ENCODE measurements at places on chromosomes 2 and 18. TPM values are rescaled to one million over a fixed set of nuclear protein-coding genes. Genes with fewer than 3 reads are reported as not detected.

HMSD gene
- total RNA-seq, result not detected

RAD51AP2 gene
- not detected for total RNA-seq

SPP2 gene
- total RNA-seq, result not detected

POLR1B gene
- 10.7 TPM for total RNA-seq

C18orf54 gene
- total RNA-seq, result 1.4 TPM

SP9 gene
- not detected for total RNA-seq

SERPINB3 gene
- total RNA-seq, result not detected

VWC2L gene
- 0.06 TPM for total RNA-seq

ANKRD36 gene
- total RNA-seq, result 8.5 TPM

DNA sequence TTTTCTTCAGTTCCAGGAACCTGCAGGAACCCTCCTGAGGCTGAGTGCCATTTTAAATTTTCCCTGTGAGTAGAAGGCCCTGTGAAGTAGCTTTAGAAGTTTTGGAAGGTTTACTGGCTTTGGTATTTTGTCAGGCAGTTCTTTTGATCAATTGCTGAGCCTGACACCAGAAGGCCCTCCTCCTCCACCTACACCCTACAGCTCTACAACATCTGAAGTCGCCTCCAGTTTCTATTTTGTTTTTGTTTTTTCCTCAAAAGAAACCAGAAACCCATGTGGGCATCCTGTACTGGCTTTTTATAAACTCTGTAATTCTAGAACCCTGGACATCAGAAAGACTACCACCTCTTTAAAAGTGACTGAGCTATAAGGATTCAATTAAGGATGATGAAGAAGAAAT is 153.7 kb downstream of the NRXN1 start:
- H3K36me3 ChIP-seq, result no peaks in the 10 kb centered on the region
- no peaks in the 10 kb centered on the region for H3K4me1 ChIP-seq
- no peak for DNase-seq
- H3K4me3 ChIP-seq, result no peak overlapping the region

- H3K36me3 ChIP-seq, result no peaks in the 10 kb centered on the region
- no peak overlapping the region for H3K27ac ChIP-seq
- DNase-seq, result no peak
- no peaks in the 10 kb centered on the region for H3K4me1 ChIP-seq
Measured at GRCh38 chr2:212683346-212684097, 144.9 kb upstream of the ERBB4 start.

DNA sequence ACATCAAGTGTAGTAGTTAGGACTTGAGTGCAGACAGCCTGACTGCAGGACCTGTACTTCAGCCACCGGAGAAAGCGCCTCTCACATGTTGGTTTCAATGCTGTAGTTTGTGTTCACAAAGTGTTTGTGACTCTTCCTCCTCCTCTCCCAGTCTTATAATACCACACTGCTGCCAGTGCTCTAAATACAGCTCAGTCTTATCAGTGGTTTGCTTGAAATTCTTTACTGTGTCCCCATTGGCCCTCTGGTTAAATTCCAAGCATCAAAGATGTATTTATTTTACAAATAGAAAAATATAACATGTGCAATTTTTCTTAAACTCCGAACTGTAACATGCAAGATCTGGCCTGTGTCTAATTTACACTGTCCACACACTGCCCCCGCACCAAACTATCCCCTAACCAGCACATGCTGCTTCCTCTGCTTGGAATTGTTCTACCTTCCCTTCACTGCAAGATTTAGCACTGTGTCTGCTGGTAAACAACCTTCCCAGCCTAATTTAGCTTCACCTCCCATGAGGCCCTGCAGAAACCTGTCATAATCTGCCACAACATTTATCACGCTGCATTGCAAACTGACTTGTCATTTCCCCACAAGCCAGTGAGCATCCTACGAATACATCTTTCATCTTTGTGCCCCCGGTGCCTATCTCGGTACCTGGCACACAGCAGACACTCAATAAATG is 77.1 kb downstream of the SUMO1 start:
- H3K27me3 ChIP-seq, result no peaks in the 10 kb centered on the region
- H3K36me3 ChIP-seq, result no peaks in the 10 kb centered on the region
- no peak overlapping the region for H3K27ac ChIP-seq
- no peaks in the 10 kb centered on the region for H3K4me1 ChIP-seq
- DNase-seq, result no peak

DNA sequence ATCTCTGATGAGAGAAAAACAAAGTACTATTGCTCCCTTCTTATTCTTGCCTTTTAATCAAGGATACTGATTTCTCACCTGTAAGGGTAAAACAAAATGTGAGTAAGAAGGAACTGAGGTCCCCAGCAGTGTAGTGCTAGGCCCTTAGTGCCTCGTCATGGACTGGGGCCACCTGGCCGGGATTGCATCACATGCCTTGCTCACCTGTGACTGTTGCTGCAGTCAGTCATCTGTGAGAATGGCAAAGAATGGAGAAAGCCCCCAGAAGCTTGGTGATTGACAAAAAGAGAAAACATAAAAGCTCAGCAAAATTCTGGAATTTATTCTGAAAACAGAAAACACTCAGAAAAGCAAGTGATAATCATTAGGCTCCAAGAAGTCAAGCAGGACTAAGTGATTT is 63.4 kb downstream of the SPATS2L start:
- no peak overlapping the region for H3K4me3 ChIP-seq
- H3K27me3 ChIP-seq, result no peaks in the 10 kb centered on the region
- H3K36me3 ChIP-seq, result no peaks in the 10 kb centered on the region

- H3K27ac ChIP-seq, result peak overlapping the region; percentile 57
- H3K4me1 ChIP-seq, result peaks cover 29% of the 10 kb centered on the region
- no peaks in the 10 kb centered on the region for H3K36me3 ChIP-seq
- peak; percentile 93 for DNase-seq
- no peak overlapping the region for H3K4me3 ChIP-seq
Measured at GRCh38 chr18:48023334-48024008, 93.0 kb upstream of the SMAD2 start.

DNA sequence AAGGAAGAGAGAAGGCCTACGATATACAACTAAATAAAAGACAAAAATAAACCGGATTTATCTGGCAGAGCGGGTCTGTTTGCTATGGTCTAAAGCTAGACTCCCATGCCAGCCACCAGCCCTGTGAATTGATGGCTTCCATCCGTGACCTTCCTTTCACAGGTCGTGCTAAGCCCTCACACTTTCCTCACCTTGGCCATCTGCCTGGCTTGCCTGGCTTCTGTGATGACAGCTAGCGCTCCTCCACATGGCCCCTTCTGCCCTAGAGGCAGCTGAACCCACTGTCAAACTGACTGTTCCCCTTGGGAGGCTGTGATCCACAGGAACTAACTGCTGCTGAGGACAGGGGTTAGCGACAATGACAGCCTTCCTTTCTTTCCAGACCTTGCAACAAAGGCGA is 32.5 kb downstream of the GAREM1 start:
- H3K4me3 ChIP-seq, result no peak overlapping the region
- no peaks in the 10 kb centered on the region for H3K4me1 ChIP-seq
- H3K27me3 ChIP-seq, result no peaks in the 10 kb centered on the region
- peak; percentile 39 for DNase-seq

GRCh38 chr2:95284886-95285541 is 10.8 kb downstream of the PROM2 start:
- no peak overlapping the region for H3K27ac ChIP-seq
- DNase-seq, result no peak
- H3K27me3 ChIP-seq, result no peaks in the 10 kb centered on the region
- no peaks in the 10 kb centered on the region for H3K4me1 ChIP-seq

DNA sequence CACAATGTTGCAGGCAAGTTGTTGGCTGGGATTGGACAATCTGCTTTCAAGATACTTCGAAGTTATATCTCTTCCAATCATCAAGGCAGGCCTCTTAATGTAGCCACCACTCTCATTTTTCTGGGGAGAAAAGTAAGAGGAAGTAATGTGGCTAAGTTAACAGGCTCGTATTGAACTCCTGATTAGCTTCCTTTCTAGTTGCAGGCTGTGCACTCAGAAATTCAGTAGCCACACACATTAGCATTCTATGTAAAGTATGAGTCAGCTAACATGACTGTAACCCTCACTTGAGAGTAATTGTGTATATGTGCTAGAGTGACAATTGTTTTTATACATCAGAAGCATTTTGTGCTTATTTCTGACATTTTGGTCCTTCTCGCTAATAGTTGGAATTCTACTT is 3.3 kb downstream of the TWSG1 start:
- no peak overlapping the region for H3K4me3 ChIP-seq
- no peaks in the 10 kb centered on the region for H3K27me3 ChIP-seq
- peaks cover 13% of the 10 kb centered on the region for H3K4me1 ChIP-seq
- H3K27ac ChIP-seq, result no peak overlapping the region

- no peak for DNase-seq
- no peaks in the 10 kb centered on the region for H3K36me3 ChIP-seq
- H3K4me1 ChIP-seq, result no peaks in the 10 kb centered on the region
- H3K27ac ChIP-seq, result no peak overlapping the region
- no peaks in the 10 kb centered on the region for H3K27me3 ChIP-seq
- H3K4me3 ChIP-seq, result no peak overlapping the region
Measured at GRCh38 chr2:66013456-66013855, 421.5 kb upstream of the MEIS1 start.

GRCh38 chr18:63299837-63300745 is 19.5 kb downstream of the BCL2 start:
- H3K36me3 ChIP-seq, result no peaks in the 10 kb centered on the region
- H3K4me1 ChIP-seq, result peaks cover 5% of the 10 kb centered on the region
- no peak overlapping the region for H3K27ac ChIP-seq
- no peak overlapping the region for H3K4me3 ChIP-seq

- H3K27ac ChIP-seq, result no peak overlapping the region
- H3K4me1 ChIP-seq, result peaks cover 17% of the 10 kb centered on the region
- no peaks in the 10 kb centered on the region for H3K36me3 ChIP-seq
- DNase-seq, result no peak
Measured at GRCh38 chr2:207504513-207505170, 25.1 kb upstream of the CREB1 start.

DNA sequence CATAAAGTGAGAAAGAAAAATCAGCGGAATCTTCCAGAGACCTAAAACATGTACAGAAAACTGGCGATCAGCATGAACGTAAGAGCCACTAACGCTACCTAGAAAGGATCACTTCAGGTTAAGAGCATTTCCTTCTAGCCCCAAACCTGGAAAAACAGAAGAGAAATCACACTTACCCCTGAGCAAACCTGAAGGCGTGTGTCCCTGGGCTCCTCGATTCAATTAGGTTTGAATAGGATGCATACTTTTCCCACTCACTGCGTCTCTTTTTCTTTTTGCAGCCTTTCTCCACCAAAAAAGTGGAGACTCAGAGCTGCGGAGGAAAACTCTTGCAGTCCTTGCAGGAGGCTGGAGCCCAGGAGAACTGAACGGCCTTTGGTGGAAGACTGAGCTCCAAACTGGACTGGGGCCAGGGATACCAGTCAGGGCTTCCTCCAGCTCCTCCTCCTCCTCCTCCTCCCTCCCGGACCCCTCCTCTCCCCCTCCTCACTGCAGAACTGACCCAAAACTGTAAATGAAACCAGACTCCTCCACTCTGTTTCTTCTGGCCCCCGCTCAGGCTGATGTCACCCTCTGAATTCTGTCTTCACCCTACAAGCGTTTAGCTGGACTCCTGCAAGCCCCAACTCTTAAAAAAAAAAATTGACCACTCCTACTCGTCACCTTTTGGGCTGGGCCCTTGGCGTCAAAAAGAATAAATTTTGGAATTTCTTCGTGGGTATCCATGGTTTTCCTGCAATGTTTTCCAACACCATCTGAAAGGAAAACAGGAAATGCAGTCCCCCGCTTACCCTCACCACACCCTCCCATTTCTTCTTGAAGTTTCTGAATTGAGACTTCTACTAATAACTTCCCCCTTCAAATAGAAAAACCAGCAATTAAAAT is at the start of gene COL6A3:
Gene COL6A3, minus strand, starts transcription at position 388 of the 885 bp plus-strand sequence. CDS start 17,347 bp downstream, outside the sequence.
- H3K27ac ChIP-seq, result no peak within 1 kb of the TSS
- peaks cover 8% of the 10 kb centered on the region for H3K27me3 ChIP-seq

DNA sequence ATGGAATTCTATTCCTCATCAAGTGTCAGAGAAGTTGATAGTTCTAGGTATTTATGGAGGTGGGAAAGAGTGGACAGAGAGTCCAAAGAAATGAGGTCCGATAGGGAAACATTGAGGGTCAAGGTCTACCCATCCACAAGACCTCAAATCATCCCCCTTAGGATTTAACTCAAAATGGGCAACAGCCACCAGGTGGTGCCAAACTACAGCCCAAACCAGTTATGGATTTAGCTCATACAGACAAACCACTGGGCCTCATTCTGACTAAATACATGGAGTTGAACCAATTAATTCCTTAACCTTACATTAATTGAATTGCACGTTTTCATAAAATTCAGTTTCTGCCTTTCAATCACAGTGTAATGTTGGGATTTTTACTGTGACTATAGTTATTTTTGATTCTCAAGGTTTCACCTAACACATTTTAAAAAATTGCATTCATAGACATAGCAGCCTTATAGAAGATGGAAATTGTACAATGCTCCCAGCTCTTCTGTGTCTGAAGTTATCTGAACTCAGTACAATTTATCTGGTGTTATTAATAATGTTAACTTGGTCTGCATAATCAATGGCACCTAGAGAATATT is 98.2 kb upstream of the HNMT start:
- H3K27ac ChIP-seq, result no peak overlapping the region
- no peaks in the 10 kb centered on the region for H3K27me3 ChIP-seq
- H3K36me3 ChIP-seq, result no peaks in the 10 kb centered on the region
- DNase-seq, result peak; percentile 27
- no peaks in the 10 kb centered on the region for H3K4me1 ChIP-seq
- H3K4me3 ChIP-seq, result no peak overlapping the region

DNA sequence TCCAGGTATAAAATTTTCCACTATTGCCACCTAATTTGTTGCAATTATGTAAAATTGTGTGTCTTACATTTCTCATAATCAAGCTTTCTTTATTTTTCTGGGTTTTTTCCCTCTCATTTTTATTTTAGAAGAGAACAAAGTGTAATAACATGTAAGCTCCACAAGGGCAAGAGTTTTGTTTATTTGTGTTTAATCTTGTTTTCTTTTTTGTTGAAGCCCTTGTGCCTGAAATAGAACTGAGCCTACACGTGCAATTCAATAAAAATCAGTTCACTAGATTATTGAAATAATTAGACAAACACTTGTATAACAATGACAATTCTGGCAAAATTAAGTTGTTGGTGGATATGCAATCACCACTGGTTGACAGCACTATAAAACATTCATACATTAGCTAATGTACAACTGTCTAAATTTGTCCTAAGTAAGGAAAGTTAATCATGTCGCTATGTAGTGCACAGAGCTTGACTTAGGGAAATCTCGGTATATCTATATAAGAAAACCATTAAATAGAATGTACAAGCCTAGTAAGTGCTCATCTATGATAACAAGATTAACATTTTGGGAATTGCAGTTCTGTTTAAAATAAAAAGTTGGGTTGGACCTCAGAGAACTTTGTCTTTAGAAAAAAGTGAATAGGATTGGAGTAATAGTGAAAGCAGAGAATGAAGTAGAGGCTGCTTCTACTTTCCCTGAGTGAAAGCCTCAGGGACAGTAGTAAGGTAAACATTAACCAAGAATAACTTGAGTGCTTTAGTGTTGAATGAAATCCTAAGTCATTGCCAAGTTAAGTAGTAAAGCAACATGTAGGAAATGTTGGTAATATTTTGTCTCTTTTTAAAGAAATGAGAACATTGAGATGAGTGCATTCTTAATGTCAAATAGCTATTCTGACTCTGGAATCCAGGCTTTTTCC is 37.4 kb upstream of the NOL4 start:
- no peak overlapping the region for H3K4me3 ChIP-seq
- no peak overlapping the region for H3K27ac ChIP-seq
- no peaks in the 10 kb centered on the region for H3K4me1 ChIP-seq
- DNase-seq, result no peak
- H3K27me3 ChIP-seq, result no peaks in the 10 kb centered on the region
- H3K36me3 ChIP-seq, result no peaks in the 10 kb centered on the region
